ENCODE measurements at places on chromosomes 16 and 17.

- DNase-seq: peak; percentile 2
These were observed 212.5 kb upstream of the CPHXL start for GRCh38 chr16:75938818-75939217.

DNA sequence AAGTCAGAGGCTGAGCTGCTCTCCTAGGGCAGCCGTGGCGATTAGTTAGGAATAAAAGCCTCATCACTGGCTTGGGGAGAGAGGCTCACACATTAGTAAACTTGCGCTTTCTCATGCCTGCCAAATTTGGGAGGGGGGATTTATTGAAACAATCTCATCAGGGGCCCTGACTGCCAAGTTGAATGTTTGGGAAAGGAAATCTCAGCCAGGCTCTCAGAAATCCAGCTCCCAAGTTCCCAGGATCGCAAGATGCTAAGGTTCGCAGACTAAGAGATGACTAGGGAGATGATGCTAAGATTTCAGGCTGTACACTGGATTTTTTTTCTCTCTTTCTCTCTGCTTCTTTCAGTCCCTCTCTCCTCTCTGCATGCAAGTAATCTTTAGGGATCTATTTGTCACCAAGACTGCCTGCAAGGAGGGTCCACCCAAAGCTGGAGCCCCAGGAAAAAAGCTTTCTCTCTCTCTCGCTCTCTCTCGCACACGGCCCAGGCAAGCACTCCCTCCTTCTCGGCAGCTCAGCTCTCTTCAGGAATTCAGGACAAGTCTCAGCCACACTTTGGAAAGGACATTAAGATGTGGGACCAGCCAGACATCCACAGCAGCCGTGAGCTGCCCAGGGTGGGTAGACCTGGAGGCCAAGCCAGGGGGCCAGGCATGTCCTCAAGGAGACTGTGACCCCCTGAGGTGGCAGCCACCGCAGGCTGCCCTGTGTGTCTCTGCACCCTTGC lies 1.4 kb downstream of the GPR139 start:
- DNase-seq: no peak

DNA sequence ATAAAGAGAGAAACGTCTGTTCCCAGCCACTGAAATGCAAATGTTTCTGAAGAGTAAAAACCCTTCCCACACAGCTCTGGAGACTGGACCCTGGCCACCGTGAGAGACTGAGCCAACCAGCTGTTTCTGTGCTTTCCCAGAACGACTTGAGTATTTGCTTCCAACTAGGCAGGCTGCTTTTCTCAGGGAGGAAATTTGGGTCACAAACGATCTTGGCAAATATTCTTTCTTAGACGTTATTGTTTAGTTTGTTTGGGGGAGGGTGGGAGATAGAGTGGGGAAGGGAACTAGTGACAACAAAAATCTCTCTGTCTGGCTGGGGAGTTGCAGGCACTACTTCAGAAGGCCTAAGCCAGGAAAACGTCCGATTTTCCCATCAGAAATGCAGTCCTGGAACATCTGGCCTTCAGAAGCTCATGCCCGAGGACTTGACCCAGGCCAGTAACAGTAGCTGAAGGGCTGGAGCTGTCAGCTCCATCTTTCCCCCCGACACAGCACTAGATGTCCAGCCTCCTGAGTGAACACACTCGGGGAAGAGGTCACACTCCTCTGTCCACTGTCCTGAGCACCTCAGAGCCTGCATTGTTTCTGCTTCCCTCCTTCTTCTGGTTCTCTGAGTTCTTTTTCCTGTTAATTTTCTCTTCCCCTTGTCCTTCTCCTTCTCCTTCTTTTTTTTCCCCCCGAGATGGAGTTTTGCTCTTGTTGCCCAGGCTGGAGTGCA lies 4.0 kb downstream of the CCDC92B start:
- no peak for DNase-seq

- peak; percentile 80 for DNase-seq
These were observed 7.5 kb downstream of the SRSF1 start for GRCh38 chr17:57999496-58000017.

- no peak for DNase-seq
These were observed 109.4 kb downstream of the ZNF423 start for GRCh38 chr16:49746545-49746944.

DNA sequence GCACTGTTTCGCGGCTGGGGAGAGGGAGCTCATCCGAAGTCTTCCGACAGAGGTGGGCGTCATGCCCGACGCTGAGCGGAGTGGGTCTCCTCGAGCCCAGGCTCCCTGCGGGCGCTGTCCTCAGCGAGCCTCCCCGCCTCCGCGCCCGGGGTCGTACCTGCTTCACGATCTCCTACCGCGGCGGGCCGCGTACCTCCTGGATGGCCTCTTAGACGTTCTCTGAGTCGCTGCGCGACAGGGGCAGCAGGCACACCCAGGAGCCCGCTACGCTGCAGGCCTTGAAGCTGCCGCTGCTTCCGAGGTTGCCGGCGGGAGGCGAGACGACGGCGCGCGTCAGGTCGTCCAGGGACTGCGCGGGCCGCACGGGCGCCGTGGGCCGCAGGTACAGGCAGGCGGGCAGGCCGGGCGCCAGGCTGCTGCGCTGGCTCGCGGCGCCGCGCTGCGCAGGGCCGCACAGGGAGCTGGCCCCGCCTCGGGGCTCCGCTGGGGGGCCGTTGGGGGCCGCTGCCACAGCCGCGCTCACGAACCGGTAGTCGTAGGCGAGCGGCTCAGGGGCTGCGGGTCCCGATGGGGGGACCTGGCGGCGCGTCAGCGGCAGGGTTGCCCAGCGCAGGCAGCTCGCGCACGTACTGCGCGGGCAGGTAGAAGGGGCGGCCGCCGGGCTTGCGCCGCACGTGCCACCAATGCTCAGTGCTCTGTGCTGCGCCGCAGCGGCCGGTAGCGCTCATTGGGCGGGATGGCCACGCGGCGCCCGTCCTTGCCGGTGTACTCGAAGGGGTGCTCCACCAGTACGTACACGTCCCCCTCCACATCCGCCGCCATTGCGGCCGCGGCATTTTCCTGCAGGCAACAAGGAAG lies 116.4 kb upstream of the SMURF2 start:
- DNase-seq: peak; percentile 92

DNA sequence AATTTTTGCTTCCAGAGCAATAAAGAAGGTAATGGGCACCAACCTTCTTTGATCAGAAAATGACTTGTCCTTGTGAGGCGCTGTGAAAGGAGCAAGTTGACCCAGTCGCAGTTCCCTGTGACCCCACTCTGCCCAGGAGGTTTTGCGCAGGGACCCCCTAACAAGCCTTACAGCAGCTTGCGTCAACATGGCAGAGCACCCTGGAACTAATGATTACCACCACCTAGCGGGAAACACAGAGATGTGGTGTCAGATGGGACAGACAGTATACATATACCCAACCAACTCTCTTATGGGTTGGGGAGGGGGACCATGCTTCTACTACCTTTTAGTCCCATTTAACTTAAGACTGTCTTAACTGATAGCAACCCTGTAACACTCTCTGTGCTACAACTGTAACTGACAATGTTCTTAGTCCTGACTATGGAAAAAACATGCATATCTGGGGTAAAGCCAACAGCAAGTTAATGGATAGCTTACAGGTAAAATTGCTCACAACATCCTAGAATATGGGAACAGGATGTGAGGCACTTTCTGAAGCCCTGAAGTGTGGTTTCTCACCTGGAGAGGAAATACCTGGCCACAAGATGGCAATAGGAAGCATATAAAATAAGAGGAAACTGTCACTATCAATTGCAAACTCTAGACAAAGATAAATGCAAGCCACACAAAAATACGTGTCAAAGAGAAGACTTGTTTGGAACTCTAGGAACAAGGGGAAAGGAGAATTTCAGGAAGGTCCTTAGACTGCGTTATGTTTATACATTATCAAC lies 3.0 kb downstream of the KARS1 start:
- peak; percentile 28 for DNase-seq

DNA sequence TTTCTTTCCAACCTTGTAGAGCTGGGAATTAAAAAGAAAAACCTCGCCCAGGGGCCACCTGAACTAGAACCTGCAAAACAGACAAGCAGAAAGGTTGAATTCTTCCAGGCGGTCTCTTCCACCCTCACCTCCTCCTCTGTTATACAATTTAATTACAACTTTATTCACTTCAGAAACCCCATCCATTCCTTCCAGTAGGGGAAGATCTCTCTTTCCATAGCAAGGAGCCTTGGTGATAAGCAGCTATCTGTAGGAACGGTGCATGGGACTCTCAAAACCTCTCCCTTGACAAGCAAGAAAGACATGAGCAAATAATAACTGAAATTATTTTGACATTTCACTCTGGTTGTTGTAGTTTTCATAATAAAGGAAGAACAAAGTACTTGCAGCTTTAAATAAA lies 176.0 kb downstream of the RBFOX1 start:
- no peak for DNase-seq

DNA sequence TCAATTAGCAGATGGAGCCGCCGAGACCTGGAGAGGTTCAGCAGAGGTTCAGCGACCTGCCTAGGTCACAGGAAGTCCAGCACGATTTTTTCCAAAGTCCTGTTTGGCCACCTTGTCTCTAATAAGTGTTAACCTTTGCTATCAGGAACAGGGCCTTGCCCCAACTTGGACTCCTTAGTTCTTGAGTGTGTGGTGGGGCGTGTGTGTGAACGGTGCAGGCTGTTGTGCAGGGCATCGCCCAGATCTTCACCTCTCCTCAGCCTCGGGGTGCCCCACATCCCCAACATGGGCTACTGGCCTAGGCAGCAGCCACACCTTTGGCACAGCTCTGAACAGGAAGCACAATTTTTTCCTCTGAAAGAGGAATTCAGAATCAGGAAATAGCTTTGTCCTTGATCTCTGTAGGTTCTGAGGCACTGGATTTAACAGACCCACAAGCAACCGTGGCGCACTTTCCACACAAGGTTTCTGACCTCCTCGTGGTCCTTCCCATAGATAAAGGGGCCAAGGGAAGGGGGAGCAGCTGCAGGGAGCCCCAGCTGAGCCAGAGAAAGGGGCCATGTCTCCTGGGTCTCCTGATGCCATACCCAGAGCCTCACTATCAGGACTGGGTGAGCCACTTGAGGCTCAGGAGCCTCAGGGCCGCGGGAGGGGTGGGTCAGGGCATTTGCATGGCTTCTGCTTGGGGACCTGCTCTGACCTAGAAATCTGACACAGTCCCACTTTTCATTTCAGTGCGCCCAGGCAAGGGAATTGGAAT lies 10.4 kb downstream of the MPRIP start:
- DNase-seq: no peak

GRCh38 chr16:88279998-88280397 lies 102.8 kb upstream of the ZNF469 start:
- DNase-seq: no peak

DNA sequence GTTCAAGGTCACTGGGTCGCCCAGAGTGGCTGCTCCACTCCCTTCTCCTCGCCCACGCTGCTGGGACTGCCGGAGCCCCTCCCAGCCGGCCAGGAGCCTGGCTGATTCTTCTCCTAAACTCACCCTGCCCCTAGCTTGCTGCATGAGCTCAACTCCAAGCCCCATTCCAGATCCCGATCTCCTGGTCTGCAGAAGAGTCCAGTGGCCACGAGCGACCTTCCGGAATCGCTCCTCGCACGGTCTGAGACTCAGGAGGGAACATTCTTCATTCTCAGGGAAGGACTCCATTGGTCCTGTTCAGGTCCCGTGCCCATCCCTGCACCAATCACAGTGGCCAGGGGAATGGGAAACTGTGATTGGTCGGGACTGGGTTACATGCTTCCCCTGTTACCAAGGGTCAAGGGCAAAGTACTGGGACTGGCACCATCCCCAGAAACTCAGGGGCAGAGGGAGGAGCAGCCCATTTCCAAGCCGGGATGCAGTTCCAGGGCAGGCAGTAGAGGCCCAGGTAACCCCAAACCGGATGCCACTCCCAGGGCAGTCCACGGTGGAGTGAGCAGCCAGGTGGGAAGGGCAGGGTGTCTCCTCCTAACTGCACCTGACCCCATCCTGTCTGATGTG lies 24.5 kb upstream of the CIBAR2 start:
- peak; percentile 92 for DNase-seq

GRCh38 chr17:79888811-79889634 lies 49.8 kb upstream of the CBX4 start:
- no peak for DNase-seq

GRCh38 chr17:48505788-48506187 lies 25.0 kb downstream of the HOXB1 start:
- DNase-seq: peak; percentile 99

- peak; percentile 9 for DNase-seq
These were observed 16.5 kb upstream of the NF1 start for GRCh38 chr17:31078290-31078689.

- no peak for DNase-seq
These were observed 228.5 kb downstream of the CCDC182 start for GRCh38 chr17:57516290-57517230.

DNA sequence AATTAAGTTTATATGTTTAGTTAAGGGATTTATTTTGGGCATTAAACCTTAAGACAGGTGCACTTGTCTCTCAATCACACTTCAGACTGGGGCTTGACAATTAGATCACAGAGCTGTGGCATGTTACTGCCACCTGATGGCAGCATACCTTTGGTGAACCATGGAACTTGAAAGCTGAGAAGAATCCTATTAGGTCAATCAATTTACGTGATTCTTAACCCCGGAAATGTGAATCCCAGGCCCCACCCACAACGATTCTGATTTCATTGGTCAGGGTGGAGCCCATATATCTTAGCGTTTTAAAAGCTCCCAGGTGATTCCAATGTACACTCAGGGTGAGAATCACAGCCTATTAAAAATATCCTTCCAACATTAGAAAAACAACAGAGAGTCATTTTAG lies 91.0 kb downstream of the GSG1L start:
- DNase-seq: peak; percentile 65

- DNase-seq: no peak
These were observed 47.7 kb downstream of the CMIP start for GRCh38 chr16:81492311-81492761.

GRCh38 chr17:81132197-81132540 lies 33.1 kb upstream of the PVALEF start:
- DNase-seq: peak; percentile 51

DNA sequence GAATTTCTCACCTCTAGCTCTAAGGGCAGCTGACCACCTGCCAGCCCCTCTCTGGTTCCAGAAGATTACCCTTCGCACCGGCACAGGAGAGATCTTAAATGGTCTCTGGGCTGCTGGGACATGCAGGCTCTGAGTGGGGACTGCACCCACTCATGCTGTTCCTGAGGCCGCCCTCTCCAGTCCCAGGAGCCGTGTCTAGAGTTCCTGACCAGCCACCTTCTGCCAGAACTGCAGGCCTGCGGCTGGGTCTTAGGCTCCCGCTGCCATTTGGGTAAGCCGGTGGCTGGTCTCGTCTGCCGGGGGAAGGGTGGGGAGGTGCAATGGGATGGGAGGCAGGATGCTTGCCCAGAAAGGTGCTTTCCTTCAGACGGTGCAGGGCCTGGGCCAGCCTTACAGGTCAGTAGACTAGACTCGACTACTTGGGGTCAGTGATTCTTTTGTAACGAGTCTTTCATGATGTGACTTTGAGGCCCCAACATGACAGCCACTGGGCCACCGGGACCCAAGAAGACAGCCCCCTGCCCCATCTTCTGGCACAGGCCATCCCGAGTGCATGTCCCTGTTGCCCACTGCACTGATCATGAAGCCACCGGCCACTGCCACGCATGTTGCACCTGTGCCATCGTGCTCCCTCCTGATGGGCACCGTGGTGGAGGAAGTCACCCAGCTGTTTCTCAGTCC lies 26.4 kb downstream of the B9D1 start:
- no peak for DNase-seq

Measured in DMS53 (cell line).